ENCODE measurements at places on chromosomes 6 and 20.
A peak's percentile ranks its signal among the peaks of the same experiment; 100 is the strongest.

- no peak for DNase-seq
These were observed 1.2 kb downstream of the ELOVL2 start for GRCh38 chr6:11042750-11043377.

DNA sequence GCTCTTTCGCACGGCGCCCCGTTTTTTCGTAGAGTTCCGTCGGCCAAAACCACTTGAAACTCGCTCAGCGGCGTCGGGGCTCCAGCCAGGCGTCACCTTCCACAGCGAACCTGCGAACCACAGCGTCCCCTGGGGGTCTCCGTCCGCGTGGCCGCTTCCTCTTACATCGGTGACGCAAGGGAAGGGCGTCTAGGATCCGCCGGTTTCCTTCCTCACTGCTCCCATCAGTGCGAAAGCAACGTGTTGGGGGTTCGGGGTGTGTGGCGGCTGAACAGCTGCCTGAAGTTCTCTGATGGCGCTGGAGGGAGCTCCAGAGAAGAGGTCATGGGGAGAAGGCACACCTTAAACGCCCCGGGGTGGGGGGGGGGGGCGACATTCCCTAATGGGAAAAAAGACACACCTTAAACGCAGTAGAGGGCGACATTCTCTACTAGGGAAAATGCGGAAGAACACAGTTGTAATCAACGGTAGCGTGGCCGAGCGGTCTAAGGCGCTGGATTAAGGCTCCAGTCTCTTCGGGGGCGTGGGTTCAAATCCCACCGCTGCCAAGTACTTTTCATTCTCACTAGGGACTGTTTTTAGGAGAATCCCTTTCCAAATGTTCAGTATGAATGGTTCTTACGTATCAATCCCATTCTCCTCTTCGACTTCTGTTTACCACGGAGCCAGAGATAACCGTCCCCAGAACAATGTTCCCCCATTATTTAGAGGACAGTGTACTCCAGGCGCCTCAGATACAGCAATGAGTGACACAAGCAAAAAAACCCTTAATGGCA, 16.4 kb downstream of the ZNF311 start:
- DNase-seq = peak; percentile 55

GRCh38 chr20:47949230-47949629, 163.9 kb upstream of the SULF2 start:
- no peak for DNase-seq

DNA sequence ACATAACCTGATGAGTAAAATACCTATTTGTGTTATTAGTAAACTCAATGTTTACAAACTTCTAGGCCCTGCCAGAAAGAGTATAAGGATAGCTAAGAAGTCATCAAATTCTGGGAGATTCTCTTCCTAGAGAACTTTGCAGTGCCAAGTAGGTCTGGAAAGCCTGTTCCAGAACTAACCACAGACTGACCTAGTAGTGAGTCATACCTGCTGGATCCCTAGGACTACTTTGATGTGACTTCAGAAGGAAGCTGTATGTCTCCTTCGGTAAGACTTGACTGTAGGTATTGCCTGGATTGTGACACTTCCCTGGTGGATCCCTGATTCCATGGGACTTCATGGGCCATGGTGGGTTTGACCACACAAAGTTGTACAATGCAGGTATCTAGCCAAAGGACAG, 131.7 kb downstream of the DNAH8 start:
- peak; percentile 3 for DNase-seq

- DNase-seq = peak; percentile 80
These were observed 22.3 kb downstream of the MARCKS start for GRCh38 chr6:113879186-113880096.

DNA sequence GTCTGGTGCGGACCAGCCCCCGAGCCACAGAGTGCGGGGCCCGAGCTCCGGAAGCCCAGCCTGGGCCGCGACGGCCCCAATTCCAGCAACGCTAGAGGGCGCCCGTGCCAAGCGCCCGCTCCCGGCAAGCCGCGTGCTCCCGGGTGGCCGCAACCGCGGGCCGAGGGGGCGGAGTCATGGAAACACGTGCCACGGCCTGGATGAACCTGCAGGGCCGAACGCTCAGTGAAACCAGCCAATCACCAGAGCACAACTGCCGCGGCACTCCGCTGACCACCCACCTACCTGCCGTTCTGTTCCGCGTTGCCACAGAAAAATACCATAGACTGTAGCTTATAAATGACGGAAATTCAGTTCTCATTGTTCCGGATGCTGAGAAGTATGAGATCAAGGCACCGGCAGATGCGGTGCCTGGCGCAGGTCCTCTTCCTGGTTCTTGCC, 85.7 kb upstream of the FOXC1 start:
- DNase-seq = peak; percentile 27

DNA sequence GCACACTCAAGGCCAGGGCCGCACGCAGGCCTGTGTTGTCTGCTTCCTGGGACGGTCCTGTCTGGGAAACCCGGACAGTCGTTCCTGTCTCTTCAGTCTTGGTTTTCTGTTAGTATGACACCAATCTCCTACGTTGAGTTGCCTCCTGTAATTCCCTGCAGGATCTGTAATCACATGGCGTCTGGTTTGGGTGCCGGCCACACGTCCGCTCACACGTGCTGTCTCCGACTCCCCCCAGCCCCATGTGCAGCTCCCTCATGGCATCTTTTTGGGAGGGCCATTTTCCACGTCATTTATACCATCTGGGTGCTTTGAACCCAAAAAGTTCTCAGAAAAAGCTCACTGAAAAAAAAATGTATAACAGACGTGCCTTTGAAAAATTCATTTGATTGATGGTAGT, 23.2 kb downstream of the DLL1 start:
- no peak for DNase-seq

GRCh38 chr6:89708316-89708715, 69.8 kb upstream of the LYRM2 start:
- no peak for DNase-seq

DNA sequence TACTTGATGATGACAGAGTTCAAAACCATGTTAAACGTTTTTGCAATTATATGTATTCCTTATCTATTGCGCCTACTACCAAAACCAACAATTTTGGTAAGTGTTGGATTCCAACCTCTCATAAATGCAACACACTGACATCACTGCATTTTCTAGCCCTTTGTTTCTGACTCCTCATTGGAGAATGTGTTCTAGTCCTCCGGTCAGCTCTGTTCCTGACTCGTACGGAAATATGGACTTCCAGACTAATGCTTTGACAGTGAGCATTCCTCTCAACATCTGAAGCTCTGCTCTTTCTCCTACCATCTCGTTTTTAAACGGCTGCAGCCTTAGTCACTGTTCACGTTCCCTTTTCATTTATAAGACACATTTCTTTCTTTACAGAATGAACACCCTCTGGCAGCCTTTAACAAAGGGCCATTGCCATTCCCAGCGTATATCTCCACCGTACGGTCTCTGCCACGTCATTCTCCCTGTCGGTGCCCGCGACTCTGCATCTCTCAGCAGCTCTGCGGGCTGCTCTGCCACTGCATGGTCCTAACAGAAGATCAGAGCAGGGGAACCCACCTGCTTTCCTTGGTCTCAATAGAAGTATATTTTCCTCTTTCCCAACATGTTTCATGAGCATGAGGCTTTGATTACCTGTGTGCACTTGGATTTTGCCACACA, 103.0 kb upstream of the SYNDIG1 start:
- no peak for DNase-seq

GRCh38 chr6:87154641-87154992, 748 bp upstream of the ZNF292 start:
- peak; percentile 82 for DNase-seq

DNA sequence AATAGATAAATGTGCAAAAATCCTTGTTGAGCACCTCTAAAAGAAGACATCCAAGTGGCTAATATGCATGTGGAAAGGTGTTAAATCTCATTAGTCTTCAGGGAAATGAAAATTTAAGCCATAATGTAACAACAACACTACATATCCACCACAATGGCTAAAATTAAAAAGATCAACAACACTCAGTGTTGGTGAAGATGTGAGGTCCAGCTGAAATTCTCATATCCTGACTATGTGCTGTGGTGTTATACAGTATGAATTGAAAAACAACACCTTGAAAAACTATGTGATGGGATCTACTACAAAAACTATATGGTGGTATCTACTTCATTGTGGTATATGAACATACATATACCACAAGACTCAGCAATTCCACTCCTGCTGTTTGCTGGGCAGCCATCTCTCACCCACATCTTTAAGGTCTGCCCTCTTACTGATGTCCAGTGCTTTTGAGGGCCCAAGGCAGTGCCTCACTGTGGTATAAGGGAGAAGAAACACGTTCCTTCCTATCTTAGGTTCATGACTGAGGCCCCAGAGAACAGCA, 146.4 kb downstream of the CD83 start:
- no peak for DNase-seq
